ENCODE measurements at places on chromosomes 1 and 21. TPM values are rescaled to one million over a fixed set of nuclear protein-coding genes. Genes with fewer than 3 reads are reported as not detected.

The POLR3GL gene
- total RNA-seq = 14.4 TPM

The PLEKHA6 gene
- total RNA-seq = 0.11 TPM

The SNX7 gene
- not detected for total RNA-seq

The CR1 gene
- total RNA-seq = 8.0 TPM

The TSHB gene
- not detected for total RNA-seq

The KANK4 gene
- total RNA-seq = not detected

The SELP gene
- 0.81 TPM for total RNA-seq

The S100A4 gene
- total RNA-seq = 177 TPM

The CCDC185 gene
- not detected for total RNA-seq

The SYCP1 gene
- not detected for total RNA-seq

The SLC19A1 gene
- 8.8 TPM for total RNA-seq

GRCh38 chr1:21331752-21332478 lies 41.7 kb upstream of the ECE1 start:
- DNase-seq = no peak

- no peak for DNase-seq
Measured at GRCh38 chr1:240338837-240339236, 247.2 kb downstream of the FMN2 start.

DNA sequence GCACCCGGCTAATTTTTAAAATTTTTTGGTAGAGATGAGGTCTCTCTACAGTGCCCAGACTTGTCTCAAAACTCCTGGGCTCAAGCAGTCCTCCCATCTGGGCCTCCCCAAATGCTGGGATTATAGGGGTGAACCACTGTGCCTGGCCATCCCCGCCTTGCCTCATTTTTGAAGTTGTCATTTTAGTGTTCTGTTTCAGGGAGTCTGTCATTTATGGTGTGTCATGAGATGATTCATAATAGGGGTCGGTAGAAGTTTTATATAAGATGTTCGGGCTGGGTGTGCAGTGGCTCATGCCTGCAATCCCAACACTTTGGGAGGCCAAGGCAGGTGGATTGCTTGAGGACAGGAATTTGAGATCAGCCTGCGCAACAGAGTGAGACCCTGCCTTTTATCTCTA lies 8.5 kb downstream of the PRCC start:
- DNase-seq = no peak

GRCh38 chr1:156802421-156802935 lies 14.2 kb downstream of the SH2D2A start:
- no peak for DNase-seq

DNA sequence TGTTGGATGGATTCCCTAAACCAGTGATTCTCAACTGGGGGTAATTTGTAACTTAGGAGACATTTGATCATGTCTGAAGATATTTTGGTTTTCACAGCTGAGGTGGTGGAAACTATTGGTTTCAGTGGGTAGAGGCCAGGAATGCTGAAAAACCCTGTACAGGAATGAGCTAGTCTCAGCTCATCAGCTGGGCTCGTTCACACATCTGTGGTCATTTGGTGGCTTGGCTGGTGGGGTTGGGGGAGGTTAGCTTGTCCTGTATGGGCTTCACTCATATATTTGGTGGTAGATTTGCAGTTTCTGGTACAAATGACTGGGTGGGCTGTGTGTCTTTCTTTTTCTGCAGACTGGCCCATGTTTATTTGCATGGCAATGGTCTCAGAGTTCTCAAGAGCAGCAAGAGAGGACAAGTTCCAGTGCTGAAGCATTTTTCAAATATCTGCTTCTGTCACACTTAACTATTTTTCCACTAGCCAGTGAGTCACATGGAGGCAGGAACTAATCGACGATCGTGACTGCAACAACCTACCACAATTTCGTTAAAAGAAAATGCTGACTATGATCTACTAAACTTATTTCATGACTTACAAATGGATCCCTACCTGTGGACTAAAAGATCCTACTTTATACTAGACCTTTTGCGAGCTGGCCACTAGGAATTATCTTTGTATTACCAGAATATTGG lies 321.7 kb upstream of the PLXNA2 start:
- no peak for DNase-seq

GRCh38 chr1:173408886-173409285 lies 68.2 kb upstream of the PRDX6 start:
- DNase-seq = no peak

- no peak for DNase-seq
Measured at GRCh38 chr1:205225901-205226765, 1.6 kb upstream of the TMCC2 start.

- no peak for DNase-seq
Measured at GRCh38 chr21:19034560-19034959, 631.0 kb upstream of the TMPRSS15 start.

- DNase-seq = no peak
Measured at GRCh38 chr1:21245688-21246229, 44.5 kb downstream of the ECE1 start.

- DNase-seq = no peak
Measured at GRCh38 chr1:57162607-57163261, 196.9 kb upstream of the C8B start.

DNA sequence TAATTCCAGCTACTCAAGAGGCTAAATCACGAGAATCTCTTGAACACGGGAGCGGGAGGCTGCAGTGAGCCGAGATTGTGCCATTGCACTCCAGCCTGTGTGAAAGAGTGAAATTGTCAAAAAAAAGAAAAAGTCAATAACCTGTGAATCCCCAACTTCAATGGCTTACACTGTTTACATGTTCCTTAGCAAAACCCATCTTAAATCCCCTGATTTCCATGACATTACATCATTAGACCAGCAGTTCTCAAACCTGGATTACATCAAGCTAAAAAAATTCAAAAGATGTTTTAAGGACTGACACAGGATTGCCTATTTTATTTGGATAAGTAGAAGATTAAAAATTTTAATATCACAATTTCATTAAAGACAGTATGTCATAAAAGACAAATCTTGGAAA lies 12.4 kb downstream of the GPBP1L1 start:
- no peak for DNase-seq

- no peak for DNase-seq
Measured at GRCh38 chr21:25457411-25457810, 149.9 kb downstream of the MRPL39 start.

Data from CD8-positive, alpha-beta T cell (primary cell).